ENCODE measurements at places on chromosomes 4 and X.

- DNase-seq: no peak
These were observed 4.0 kb downstream of the C4orf46 start for GRCh38 chr4:158667651-158668198.

DNA sequence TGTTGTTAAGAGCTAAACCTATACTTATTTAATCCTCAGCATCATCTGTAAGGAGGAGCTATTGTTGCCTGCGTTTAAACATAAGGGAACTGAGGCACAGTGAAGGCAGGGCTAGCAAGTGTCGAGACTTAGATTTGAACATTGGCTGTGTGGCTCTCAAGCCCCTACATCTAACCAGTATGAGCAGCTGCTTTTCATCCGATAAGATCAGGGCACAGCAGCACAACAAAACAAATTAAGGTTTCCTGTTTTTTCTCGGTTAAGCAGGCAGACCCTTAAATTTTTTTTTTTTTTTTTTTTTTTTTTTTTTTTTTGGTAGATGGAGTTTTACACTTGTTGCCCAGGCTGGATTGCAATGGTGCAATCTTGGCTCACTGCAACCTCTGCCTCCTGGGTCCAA lies 35.6 kb downstream of the RAB40A start:
- DNase-seq: no peak

DNA sequence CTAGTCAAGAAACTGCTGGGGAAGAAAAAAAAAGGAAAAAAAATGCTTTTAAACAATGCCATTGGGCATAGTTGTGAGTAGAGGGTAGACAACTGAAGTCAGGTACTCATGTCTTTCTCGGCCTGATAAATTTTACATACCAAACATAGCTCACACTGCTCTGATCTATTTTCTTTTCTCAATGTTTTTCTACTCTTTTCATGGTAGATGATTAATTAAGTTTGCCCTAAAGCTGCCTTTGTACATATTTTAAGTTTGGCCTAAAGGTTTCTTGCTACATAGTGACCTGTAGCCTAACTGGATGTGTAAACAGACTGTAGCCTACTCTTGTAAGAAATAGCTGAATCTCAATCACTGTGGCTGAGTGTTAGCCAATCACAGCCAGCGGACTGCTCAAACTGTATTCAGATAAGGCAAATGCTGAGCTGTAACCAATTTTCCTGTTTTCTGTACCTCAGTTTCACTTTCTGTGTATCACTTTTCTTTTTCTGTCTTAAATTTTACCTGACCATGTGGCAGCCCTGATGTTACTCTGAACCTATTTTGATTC lies 121.0 kb downstream of the PCDH10 start:
- DNase-seq: no peak

DNA sequence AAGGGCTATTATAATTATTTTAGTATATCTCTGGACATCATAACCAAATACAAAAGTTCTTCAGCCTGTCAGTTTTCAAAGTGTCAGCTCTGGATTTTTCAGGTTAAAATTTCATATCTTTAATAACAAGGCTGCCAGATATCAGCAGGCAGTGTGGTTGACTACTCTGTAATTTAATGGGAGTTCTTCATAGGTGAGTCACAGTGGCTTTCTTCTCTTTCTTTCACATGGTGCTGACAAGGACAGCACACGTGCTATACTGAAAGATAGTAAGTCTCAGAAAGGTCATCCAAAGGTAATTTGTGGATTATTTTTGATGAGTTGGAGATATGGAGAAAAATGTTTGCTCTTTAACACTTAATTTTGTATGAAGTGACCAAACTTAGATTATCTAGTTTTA lies 43.2 kb downstream of the GALNT7 start:
- no peak for DNase-seq

DNA sequence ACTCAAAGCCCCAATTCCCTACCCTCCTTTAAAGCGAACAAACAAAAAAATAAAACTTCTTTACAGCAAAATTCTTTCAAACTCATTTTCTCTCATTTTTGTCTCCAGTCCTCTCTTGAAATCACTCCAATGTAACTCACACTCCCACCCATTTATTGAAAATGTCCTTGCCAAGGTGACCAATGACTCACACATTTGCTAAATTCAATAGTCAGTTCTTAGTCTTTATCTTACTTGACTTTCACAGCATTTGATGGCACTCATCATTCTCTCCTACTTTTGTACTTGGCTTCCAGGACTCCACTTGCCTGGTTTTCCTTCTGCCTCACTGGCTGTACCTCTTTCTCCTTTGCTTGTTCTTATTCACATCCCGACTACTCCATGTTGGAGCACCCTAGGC lies 19.9 kb downstream of the CC2D2A start:
- DNase-seq: no peak

DNA sequence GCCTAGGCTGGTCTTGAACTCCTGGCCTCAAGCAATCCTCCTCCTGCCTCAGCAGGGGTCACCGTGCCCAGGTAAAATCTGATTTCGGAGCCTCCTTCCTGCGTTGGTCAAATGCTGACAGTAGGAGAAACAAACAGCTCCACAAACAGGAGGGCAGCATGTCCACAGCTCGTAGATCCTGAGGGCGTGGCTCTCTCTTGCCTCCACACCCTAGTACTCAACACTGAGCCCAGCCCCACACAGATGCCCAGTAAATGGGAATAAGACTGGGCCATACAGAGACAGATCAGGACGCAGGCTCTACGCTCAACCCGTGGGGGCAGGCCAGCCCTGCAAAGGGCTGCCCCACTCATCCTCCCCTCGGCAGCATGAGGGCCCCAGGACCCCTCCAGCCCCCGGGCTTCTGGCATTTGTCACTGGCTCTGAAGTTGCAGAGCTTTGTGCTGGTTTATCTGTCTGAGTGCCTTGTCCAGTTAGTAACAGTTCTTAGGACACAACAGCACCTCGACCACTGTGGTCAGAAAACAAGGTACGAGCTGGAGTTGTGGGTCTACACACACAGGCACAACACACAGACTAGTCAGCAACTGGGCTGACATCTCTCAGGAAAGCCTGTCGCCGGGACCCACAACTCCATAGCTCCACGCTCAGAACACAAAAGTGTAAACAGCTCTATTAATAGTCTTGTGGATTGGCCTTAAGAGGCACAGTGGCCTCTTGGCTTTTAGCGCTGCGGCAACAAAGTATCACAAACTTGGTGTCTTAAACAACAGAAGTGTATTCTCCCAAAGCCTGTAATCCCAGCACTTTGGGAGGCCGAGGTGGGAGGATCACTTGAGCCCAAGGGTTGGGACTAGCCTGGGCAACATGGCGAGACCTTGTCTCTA lies 5.2 kb downstream of the TNIP2 start:
- DNase-seq: no peak

DNA sequence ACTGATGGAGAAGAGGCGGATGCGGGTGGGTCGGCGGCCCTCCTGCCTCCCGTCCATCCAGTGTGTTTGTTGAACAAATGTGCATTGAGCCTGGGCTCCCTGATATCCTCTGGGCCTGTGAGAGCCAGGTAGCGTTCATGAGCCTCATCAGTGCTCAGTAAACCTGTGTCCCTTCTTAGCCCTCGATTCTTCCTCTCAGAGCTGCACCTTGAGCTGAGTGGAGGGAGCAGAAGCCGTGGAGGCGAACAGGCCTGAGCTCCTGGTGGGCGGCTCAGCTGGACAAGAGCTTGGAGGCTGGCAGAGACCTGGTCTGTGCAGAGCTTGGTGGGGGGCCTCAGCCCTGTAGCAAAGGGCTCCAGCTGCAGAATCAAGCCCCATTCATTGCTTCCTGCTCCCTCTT lies 112.1 kb downstream of the SORCS2 start:
- no peak for DNase-seq

- no peak for DNase-seq
These were observed 2.0 kb upstream of the CFAP97 start for GRCh38 chr4:185205697-185206342.

GRCh38 chrX:18674417-18674787 lies 2.5 kb upstream of the RS1 start:
- DNase-seq: no peak

DNA sequence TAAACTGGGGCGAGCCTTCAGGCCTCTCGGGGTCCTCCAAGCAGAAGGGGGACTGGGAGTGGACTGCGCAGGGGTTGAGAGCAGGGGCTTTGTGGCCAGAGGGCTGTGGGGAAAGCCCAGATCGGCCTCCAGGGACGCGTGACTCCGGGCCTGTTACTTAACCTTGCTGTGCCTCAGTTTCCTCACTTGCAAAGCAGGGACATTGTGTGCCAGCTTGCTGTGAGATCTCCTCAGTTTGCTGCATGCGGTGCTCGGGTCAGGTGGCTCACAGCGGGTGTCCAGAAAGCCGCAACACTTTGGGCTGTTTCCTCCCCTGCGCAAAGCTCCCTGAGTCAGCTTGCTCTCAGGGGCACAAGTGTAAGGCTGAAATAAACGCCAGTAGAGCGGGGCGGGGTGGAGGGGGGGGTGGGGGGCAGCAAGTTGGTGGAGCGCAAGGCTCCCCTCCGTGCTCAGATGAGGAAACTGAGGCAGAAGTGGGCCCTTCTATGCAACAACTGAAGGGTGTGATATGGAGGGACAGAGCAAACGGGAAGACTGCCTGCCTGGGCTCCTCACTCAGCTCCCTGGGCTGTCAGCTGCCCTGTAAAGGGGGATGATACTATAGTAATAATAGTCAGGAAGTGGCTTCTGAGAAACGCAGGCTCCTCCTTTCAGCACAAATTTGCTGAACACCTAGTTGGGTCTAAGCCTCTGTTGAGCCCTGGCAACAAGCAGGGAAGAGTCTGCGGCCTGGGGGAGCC lies 101.0 kb downstream of the HMX1 start:
- no peak for DNase-seq

DNA sequence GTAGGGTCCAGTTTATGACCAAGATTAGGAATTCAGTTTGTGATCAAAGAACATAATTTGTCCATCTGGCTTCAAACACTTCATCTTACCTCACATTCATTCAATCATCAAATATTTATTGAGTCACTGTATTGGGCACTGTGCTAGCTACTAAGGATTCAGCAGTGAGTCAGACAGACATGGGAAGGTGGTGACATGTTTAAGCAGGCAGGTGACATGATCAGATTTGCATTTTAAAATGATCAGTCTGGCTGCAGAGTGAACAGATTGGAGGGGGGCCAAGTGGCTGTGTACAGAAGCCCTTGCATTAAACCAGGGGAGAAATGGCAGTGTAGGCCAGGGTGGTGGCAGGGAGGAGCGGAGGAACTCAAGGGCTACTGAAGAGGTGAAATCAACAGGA lies 25.1 kb upstream of the APLN start:
- no peak for DNase-seq

- no peak for DNase-seq
These were observed 25.5 kb downstream of the BBS12 start for GRCh38 chr4:122758033-122758432.

- no peak for DNase-seq
These were observed 407 bp upstream of the ZC4H2 start for GRCh38 chrX:64976673-64977040.

- no peak for DNase-seq
These were observed 115.1 kb downstream of the RBM47 start for GRCh38 chr4:40514497-40514951.

GRCh38 chr4:1584498-1584897 lies 99.6 kb downstream of the FAM53A start:
- DNase-seq: no peak

- no peak for DNase-seq
These were observed 97.2 kb upstream of the CLNK start for GRCh38 chr4:10781805-10782204.

DNA sequence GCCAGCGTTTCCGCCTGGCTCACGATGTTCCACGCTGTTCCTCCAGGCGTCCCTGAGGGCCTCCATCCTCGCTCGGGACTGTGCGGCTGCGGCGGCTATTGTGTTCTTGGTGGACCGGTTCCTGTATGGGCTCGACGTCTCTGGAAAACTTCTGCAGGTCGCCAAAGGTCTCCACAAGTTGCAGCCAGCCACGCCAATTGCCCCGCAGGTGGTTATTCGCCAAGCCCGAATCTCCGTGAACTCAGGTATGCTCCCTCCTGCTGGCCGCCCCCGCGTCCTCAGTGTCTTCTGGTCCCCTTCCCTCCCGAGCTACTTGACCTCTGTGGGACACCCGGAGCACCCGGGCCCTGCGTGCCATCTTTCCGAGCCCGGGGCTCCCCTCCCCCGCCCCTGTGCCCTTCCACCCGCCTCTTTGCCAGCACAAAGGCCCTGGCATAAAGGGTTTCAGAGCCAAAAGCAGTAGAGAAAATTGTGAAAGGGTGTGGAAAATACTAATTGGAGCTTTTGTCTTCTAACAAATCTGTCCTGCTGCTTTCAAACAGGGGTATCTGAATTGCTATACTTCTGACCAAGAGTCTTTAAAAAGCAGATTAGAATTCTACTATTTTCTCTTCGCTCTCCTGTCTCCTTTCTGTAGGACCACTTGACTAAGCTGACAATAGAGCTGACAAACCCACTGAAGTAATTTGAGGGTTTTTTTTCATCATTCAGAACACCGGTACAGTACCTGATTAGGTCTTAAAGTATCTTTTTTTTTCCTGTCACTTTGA lies 104.0 kb downstream of the NEUROG2 start:
- no peak for DNase-seq

GRCh38 chr4:75939890-75940691 lies 722 bp downstream of the NAAA start:
- DNase-seq: no peak

GRCh38 chrX:21666679-21667078 lies 8.5 kb upstream of the KLHL34 start:
- no peak for DNase-seq

DNA sequence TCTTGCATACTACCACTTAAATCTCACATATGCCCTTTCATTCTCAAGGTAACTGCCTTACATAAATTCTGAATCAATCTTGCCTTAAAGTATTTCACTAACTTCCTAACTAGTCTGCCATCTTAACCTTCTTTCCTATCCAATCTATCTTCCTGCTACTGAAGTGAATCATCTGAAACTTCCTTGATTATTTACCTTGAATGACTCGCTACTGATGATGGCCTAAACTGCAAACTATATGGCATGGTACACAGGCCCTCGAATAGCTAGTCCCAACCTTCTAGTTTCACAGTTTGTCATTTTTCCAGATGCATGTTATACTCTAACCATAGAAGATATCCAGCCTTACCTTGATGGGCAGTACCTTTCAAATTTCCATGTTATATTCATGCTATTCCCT lies 19.9 kb downstream of the PHKA1 start:
- no peak for DNase-seq

DNA sequence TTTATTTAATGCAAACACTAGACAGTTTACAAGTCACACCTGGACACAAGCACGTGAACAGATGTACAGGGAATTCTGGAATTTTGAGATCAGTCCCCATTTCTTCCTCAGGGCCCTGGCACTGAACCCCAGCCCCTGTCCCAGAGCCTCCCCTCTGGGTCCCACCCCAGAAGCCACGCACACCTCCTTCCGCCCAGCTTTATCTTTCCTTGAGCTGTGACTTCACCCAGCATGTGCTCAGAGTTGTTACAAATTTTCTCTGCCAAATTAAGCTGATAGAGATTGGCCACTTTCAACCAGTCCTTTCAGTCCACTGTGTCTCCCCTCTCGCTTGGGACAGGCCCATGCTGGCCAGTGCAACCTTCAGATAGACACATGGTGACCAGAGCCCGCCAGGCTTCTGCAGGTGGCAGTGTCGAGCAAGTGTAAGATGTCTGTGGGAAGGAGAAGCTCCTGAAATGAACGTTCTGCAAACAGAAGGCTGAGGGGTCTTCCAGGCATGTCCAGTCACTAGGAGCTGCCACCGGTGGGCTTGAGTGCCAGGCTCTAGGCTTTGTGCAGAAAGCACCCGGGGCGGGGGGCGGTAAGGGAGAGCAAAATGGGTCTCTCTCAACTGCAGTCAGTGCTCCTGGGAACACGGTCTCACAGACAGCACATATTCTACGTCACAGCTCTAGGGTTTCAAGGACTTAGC lies 73.3 kb downstream of the MTMR1 start:
- no peak for DNase-seq
